Amniotic epithelial cell (primary cell): ENCODE measurements at places on chromosomes 12 and 14.

DNA sequence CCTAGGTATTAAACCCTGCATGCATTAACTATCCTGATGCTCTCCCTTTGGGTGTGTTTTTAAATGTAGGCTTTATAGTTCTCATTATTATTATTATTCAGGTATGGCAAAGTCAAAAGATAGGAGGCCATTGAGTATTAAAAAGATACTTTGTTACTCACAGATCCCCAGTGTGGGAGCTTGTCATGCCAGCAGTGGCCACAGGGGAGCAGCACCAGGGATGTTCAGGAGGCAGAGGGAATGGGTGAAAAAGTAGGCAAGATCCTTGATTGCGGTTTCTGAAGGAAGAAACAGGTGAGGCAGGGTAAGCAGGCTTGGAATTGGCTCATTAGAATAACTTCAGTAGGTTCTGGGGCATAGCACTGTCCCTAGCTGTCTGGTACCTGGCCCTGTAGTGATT, 382.2 kb downstream of the MED13L start:
- no peak for DNase-seq

DNA sequence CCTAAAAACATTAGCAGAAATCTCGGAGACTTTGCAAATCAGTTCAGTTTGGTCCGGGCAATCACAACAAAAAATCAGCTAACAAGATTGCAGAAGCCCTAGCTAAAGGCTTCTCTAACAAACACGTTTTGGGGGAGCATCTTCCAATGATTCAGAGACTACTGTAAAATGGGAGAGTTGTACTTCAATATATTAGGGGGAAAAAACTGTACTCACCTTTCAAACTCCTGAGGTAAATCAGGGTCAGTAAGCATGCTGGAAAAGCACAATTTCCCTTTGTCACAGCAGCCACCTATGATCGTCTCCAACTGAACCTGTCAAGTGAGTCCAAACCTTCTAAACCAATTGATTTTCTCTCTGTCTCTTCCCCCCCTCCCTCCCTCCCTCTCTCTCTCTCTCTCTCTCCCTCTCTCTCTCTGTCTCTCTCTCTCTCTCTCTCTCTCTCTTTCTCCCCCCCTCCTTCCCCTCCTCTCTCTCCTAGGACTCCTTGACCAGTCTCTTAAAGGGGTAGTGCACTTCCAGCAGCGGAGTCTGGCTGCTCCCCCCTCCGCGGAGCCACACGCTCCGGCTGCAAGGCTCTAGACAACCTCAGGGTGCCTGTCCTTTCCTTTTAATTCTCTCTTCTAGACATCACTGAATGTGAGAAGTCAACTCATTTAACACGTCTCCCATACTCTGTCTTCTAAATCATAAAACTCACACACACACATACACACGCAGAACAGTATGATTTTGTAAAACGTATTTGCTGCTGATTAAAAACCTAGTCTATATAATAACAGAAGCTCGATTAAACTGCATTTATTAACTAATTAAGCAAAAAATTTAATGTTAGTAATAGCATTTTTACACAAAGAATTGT, at the start of gene SOX5:
Gene SOX5, minus strand, starts transcription at position 323 of the 862 bp plus-strand sequence. Its CDS starts 69 bp downstream, at position 254.
- peak; percentile 69 for DNase-seq

DNA sequence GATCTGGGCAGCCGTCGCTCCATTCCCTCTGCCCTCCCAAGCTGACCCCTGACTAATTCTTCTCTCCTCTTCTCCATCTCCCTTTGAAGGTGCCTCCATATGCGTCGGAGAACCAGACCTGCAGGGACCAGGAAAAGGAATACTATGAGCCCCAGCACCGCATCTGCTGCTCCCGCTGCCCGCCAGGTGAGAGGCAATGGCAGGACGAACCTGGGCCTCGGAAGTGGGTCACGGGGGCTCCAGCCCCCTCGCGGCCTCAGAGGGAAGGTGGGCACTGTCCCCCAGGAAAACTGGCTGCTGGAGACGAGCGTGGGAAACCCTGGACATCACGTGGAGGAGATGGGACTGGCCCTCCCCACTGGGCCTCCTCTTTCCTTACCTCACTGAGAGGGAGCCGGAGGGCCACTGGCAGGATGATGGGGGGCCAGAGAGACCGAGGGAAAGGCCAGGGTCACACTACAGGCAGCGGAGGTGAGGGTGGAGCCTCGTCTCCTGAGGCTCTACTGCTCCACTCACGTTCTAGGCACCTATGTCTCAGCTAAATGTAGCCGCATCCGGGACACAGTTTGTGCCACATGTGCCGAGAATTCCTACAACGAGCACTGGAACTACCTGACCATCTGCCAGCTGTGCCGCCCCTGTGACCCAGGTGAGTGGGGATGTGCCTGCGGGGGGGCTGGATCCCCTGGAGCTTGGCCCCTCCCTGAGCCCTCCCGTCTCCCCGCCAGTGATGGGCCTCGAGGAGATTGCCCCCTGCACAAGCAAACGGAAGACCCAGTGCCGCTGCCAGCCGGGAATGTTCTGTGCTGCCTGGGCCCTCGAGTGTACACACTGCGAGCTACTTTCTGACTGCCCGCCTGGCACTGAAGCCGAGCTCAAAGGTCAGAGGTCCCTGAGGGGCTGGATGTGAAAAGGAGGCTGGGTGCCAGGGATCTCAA, 806 bp downstream of the LTBR start:
- no peak for DNase-seq

DNA sequence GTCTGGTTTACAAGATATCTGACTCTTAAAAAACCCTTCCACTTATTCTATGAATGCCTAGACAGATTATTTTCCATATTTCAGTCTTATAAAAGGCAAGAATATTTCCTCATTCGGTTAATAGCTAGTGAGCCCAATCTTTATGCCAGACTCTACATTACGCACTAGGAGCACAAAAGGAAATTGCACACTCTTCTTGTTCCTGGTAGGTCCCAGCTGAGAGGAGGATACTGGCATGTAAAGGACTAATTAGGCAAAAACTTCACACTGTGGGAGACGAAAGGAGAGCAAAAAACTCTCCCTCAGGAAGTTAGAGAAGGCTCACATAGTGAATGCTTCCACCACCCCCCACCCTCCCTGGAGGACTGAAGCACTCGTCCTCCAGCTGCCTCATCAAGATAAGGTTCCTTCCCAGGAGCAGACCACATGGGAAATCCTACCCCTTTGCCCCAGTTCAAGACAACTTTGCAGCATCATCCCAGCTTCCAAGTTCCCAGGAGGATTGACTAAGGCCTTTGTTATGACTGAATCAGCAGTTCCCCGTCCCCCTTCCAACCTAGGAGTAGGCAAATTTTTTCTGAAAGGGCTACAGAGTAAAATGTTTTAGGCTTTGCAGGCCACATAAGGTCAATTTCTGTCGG, 14.5 kb downstream of the CAPZA3 start:
- DNase-seq: peak; percentile 95

GRCh38 chr12:108571609-108572165, 9.3 kb downstream of the ISCU start:
- DNase-seq: no peak

- no peak for DNase-seq
These were observed 448.9 kb upstream of the TBX3 start for GRCh38 chr12:115132905-115133304.
